Stimulated activated CD4-positive, alpha-beta T cell treated with anti-CD3 and anti-CD28 coated beads, Interleukin-12 subunit alpha, Interleukin-12 subunit beta, amount 100 ng/mL, for 48 hours (primary cell): ENCODE measurements at places on chromosomes 4 and X.

GRCh38 chrX:18873189-18873791 is 110.6 kb downstream of the PHKA2 start:
- DNase-seq: no peak

GRCh38 chrX:133983974-133984845 is 1.2 kb downstream of the GPC3 start:
- DNase-seq: no peak

- no peak for DNase-seq
Measured at GRCh38 chrX:47232803-47233332, at the start of gene USP11. Gene USP11, plus strand, starts transcription at chrX:47233009. Its CDS starts 35 bp downstream, at chrX:47233044.

- no peak for DNase-seq
Measured at GRCh38 chr4:5912614-5913019, 19.7 kb upstream of the CRMP1 start.
